LHCN-M2 (cell line): ENCODE measurements at places on chromosomes 13 and 19. TPM values are rescaled to one million over a fixed set of nuclear protein-coding genes. Genes with fewer than 3 reads are reported as not detected.

The ATP4B gene
- total RNA-seq: not detected in 2 replicates

The NTN5 gene
- total RNA-seq: not detected in 2 replicates

DNA sequence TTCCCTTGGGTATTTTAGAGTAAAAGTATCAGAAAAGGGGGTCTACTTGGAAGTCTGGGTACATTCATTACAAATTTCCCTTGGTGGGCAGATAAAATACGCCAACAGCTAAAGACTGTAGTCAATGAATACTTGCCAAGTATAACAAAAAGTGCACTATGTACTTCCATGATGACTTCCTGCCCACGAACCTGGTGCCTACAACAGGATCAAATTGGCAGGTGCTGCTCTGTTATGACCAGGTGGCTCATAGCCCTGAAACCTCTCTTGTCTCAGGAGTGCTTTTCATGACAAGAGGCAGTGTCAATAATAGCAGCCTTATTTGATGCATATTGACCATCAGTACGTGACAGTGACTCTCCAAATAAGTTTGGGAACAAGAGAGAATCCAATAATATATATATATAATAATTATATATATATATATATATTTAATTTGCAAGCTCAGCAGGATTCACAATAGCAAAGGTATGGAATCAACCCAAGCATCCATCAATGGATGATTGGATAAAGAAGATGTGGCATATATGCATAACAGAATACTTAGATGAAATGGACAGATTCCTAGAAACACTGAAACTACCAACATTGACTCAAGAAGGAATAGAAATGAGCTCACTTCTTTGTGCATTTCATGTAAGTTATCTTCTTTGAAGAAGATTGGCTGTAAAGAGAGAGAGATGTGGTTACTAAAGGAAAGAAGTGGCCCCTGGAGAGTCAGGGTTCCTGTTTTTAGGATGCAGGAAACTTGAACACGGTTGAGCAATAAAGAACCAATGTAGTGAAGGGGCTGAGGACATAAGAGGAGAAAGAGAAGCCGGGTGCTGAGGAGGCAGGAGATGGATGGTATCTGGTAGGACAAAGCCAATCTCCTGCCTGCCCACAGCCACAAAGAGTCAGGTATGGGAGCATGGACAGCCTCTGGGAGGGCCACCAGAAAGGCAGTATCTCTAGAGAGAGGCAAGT is 52.0 kb upstream of the GTF2F2 start:
- DNase-seq: no peak

GRCh38 chr13:43273362-43273761 is 250.0 kb downstream of the DNAJC15 start:
- peak; percentile 51 for DNase-seq

- DNase-seq: peak; percentile 91
These were observed 552 bp upstream of the GRWD1 start for GRCh38 chr19:48445256-48445605.

DNA sequence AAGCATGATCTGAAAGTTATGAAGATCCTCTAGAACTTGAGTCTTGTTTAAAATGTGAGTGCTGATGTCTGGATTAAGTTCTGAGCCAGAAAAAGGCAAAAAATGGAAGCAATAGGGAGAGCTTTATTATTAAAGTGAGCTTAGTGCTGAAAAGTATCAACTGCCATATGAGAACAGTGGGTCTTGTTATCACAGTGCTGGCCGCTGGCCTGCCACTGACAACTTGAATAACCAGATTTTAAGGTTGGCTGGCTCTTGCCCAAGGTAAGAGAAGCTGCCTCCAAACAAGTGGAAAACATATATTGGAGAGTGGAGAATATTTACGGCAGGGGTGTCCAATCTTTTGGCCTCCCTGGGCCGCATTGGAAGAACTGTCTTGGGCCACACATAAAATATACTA is 33.9 kb downstream of the NUFIP1 start:
- no peak for DNase-seq
